ENCODE measurements at places on chromosomes 16 and 17.

DNA sequence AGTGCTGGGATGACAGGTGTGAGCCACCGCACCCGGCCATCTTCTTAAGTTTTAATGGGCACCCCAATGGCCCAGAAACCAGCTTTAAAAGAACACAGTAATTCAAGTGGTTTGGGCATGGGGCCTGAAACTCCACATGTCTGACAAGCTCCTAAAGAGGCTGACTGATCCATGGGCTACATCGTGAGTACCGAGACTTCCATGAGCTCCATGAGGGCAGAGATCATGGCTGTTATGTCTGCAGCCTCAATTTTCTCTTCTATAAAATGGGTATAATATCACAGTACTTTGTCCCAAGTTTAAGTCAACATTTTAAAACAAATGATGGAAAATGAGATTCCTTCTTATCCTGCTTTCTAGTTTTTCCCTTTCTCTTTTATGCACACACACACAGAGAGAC, 397.6 kb upstream of the MAF start:
- no peak for DNase-seq

DNA sequence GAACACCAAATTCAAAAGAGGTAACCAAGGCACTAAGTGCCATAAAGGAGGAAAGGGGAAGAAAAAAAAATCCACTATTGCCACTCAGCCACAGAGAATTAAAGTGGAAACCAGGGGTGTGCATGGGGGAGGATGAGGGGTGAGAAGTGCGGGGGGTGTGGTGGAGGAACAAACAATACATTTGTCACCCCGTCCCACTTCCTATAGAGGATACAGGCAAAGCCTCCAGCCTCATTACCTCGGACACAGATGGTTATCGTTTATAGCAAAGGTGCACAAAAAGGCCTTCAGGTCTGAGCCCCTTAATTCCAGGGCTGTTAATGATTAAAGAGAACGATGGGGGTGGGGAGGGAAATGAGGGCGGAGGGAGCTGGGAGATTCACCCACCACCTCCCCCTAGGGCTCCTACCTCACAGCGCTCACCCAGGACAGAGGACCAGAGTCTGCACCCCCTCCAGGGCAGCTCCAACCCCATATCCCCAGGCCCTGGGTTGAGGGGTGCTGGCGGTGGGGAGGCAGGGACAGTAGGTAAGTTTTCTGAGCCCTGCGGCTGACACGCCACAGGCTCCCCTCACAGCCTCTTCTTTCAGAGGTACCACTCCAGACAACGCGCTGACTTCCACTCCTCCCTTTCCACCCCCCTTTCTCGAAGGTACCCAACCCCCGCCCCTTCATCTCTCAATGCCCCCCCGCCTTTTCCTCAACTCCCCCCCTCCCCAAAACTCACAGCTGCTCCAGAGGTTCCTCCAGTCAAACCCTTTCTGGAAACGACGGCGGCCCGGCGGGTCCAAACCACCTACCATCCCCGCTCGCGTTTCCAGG, 470 bp downstream of the DCUN1D3 start:
- no peak for DNase-seq

DNA sequence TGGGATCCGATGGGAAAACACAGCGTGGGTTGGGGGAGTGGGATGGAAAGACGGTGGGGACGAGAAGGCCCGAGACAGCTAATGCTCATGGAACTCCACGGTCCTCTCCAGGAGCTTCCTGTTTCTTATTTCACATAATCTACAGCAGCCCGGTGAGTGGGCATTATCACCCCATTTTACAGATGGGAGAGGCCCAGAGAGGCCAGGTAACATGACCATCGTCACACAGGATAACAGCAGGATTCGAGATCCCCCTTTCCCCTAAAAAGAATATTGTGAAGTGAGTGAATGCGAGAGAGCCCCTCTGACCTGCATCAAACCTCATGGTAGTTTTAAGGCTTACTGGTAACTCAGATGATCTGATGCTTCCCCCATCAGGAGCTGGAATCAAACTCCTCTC, 12.0 kb downstream of the CIBAR2 start:
- no peak for DNase-seq

GRCh38 chr16:4377573-4378154, 6.0 kb downstream of the VASN start:
- DNase-seq: no peak

DNA sequence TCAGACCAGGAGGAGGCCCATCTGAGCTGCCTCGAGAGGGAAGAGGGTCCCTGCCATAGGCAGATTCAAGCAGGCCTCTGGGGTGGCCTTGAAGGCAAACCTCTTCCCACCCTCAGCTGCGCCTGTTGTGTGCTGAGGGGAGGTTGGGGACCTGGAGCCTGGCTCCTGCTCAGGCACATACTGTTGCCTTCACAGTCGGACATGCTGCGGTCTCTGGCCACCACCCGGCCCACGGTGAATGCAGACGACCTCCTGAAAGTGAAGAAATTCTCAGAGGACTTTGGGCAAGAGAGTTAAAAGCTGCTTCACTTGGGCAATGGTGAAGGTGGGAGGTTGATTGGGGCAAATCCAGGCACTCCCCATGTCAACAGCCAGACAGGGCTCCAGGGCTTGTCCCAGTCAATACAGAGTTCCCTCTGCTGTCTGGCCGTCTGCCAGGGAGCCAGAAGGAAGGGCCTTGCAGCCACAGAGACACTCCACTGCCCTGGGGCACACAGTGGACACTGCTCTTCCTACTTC, 6.3 kb downstream of the PDF start:
- DNase-seq: no peak

DNA sequence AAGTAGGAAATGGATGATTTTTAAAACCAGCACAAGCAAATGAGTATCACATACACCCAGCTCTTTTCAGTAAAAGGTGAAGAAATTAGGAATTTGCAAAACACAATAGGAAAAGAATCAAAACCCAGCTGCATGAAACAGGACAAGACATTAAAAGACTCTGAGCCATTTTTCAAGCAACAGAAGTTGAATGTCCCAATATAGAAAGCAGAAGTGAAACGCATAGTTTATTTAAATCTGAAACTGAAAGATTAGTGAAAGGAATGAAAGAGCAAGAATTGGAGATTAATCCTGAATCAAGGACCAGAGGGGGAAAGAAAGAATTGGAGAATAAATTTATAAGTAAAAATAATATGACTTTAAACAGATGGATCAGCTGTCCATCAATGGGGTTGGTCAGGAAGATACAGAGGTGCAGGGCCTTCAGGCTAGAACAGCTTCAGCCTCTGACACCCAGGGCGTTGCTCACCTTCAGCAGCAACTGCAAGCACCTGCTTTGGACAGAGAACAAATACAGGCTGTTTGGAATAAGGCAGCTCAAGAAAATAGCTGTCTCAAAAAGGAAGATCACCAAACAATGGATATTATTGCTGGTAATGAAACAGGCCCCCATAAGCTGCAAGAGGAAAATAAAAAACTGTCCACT, 3.9 kb upstream of the ARHGAP17 start:
- no peak for DNase-seq

- DNase-seq: no peak
Observed at GRCh38 chr17:82734987-82735866, at the start of gene FN3K. TSS of gene FN3K (plus strand) at chr17:82735615. CDS start at chr17:82735637, 22 bp downstream.

DNA sequence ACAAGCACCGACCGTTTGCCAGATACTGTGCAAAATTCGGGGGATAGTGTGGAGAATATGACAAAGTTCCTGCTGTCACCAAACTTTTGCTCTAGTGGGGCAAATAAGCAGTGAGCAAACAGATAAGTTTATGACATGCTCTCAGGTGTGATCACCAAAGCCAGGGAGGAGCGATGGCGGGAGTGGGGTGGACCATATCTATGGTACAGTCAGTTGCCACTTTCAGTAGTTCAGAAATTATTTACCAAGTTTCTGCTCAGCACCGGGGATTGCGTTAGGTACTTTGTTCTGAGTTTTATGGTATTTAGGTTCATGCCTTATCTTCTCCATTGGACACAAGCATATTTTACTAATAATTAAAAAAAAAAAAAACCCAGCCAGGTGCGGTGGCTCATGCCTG, 11.9 kb downstream of the MSI2 start:
- no peak for DNase-seq

GRCh38 chr17:61159221-61159814, 240.3 kb upstream of the TBX2 start:
- DNase-seq: no peak

GRCh38 chr16:53081032-53081424, 26.2 kb downstream of the CHD9 start:
- no peak for DNase-seq

GRCh38 chr16:4392382-4393239, 21.0 kb downstream of the VASN start:
- no peak for DNase-seq

DNA sequence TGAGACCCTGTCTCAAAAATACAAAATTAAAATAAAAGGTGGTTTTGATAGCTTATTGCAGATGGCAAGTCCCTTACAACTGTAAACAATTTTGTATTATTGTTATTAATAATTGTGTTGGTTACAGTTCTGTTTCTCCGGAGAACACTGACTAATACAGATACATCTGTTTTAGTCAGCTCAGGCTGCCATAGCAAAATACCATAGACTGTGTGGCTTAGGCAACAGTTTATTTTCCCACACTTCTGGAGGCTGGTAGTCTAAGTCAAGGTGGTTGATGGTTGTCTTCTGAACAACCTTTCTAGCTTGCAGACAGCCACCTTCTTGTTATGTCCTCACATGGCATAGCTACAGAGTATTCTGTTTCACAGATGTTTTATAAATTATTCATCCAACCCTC, 14.2 kb upstream of the IL21R start:
- no peak for DNase-seq

GRCh38 chr16:12527071-12527470, 276.6 kb downstream of the CPPED1 start:
- no peak for DNase-seq

DNA sequence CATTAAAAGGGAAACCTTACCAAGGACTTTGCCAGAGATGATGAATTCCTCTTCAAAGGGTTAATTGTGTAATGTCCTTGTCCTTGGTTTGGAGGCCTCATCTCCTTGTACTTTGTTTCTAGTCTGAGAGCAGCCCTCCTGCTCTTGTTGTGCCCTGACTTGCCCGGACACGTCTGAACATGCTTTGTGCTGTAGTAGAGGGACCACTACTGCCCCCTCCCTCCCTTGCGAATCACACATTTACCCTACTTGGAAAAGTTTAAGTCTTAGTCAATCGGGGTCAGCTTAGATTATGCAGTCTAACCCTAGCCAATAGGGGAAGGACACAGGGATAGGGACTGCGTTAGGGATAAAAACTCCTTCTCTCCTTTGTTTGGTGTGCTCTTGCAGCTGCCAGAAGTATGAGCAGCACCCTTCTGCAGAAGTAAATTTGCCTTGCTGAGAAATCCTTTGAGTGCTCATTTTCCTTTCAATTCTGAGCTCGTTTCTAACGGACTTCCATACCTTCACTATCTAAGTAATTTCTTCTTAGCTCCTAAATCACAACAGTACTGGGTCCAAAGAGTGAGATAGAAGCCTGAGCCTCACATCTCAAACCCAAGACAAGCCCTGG, 26.4 kb upstream of the CLEC3A start:
- no peak for DNase-seq

DNA sequence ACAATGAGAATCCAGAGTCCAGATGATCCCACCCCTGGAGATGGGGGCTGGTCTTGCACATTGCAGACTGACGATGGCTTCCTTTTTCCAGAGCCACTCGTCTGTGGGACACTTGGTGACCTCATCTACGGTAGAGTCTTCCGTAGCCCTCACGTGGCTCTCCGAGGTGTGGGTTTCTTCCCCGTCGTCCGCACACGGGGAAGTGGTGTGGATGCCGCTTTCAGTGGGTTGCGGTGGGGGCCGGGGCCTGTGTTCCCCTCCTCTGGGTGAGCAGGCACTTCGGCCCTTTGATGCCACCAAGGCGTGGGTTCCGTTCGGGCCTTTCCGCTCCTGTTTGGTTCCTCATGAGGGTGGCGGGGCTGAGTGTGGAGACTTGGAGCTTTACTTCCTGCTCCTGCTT, 21.4 kb downstream of the BAIAP2 start:
- DNase-seq: no peak

DNA sequence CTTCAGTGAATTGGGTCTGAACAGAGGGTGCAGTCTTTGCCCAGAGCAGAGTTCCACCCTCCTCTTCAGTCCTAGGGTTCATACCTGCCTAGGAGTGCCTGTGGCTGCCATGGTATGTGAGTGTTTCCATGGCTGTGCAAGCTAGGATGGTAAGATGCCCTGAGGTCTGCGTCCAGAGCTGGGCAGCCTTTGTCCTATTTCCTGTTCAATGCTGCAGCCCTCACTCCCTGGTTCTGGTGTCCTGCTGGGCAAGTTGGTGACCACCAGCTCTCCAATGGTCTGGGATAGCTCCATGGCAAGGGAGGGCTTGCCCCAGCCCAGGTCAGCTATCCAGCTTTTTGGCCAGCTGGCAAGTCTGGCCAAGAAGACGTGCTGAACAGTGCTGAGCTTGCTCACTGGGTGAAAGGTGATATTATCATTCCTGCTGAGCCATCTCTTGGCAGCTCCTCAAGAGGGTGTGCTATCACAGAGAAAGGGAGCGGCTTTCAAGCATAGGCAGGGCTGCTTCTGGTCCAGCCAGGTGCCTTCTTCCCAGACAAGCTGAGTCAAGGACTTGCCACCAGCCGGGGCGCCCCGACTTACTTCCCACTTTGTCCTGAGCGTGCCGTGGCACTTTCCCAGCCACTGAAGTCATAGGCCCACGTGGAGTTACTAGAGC, 13.0 kb upstream of the NFATC3 start:
- no peak for DNase-seq

DNA sequence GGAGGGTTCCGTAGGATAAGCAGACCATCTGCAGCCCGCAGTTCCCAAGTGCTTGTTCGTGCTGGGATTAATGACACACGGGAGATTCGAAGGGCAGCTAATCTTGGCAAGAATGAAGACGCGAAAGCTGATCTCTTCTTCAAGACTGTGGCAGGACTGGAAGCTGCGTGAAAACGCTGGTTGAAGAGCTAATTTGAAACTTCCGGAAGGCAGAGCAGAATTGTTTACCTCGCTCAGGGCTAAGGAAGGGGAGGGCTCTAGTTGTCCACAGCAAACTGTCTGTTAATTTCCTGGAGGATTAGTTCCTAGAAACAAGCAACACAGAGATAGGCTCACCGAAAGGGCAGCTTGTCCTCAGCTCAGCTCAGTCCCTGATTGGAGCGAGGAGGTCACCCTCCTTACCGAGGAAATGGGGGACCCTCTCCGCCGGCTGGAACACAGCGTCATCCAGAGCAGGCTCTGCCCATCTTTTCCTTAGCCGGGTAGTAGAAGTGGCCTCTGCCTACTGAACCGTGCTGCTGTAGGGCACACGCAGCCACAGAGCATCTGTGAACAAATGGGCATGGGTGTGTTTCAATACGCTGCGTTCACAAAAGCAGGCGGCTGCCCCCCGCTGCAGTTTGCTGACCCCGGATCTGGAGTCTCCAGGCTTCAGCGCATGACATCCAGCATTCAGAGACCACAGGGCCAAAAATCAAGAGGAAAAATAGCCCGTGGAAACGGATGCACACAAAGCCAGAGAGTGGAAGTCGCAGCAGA, 16.7 kb upstream of the BAIAP2 start:
- no peak for DNase-seq

GRCh38 chr17:46053911-46054534, 55.0 kb downstream of the STH start:
- DNase-seq: no peak

DNA sequence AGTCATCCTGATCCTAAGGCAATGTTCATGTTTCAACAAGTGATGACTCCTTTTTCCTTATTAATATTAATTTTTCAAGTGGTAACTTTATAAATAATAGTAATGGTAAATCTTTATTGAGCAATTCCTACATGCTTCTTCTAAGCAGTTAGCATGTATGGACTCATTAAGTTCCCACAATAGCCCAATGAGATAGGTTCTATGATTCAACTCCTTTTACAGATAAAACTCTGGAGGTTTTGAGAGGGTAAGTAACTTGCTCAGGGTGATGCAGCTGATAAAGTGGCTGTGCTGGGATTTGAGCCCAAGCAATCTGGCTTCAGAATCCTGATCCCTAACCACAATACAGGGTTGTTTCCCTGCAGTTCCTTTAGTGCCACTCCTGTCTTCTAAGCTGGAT, 25.3 kb downstream of the SLC47A1 start:
- DNase-seq: no peak
